ENCODE measurements at places on chromosomes 12 and 14. TPM values are rescaled to one million over a fixed set of nuclear protein-coding genes. Genes with fewer than 3 reads are reported as not detected.

SLC2A14 gene
- total RNA-seq, result not detected

KRT6C gene
- not detected for total RNA-seq

HOXC12 gene
- total RNA-seq, result not detected

VRTN gene
- total RNA-seq, result not detected

LHX5 gene
- total RNA-seq, result not detected

PMCH gene
- total RNA-seq, result not detected

AGAP2 gene
- total RNA-seq, result 7.8 TPM

RD3L gene
- total RNA-seq, result 25.1 TPM

AKAP6 gene
- total RNA-seq, result 160 TPM

RNASE4 gene
- 11.9 TPM for total RNA-seq

GLS2 gene
- 0.76 TPM for total RNA-seq

PDZRN4 gene
- total RNA-seq, result not detected

HNF1A gene
- not detected for total RNA-seq

FAM90A1 gene
- 0.46 TPM for total RNA-seq

PLEKHG7 gene
- not detected for total RNA-seq

EML5 gene
- 0.27 TPM for total RNA-seq

PLEKHH1 gene
- 7.3 TPM for total RNA-seq
